ENCODE measurements at places on chromosomes 6 and 20.

GRCh38 chr6:3244003-3244831 lies 14.5 kb upstream of the PSMG4 start:
- DNase-seq, result no peak

- DNase-seq, result no peak
Observed at GRCh38 chr6:3331971-3332370, 73.2 kb downstream of the PSMG4 start.

GRCh38 chr6:139708337-139709199 lies 334.1 kb upstream of the CITED2 start:
- DNase-seq, result no peak

DNA sequence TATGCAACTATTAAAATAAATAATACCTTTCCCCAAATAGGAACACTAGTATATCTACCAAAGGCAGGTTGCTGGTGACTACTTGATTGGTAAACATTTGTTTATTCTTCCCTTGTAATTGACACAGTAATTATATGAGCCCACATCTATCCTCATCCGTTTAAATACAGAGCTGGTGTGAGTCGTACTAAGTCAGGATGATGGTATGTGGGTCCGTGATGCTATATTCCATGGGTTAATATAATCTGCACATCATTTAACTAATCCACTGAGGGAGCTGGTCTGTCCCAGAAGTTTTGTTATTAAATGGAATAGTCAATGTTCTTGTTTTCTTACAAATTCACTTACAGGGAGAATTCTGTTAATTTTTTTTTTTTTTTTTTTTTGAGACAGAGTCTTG lies 164.0 kb upstream of the AGPAT4 start:
- no peak for DNase-seq

DNA sequence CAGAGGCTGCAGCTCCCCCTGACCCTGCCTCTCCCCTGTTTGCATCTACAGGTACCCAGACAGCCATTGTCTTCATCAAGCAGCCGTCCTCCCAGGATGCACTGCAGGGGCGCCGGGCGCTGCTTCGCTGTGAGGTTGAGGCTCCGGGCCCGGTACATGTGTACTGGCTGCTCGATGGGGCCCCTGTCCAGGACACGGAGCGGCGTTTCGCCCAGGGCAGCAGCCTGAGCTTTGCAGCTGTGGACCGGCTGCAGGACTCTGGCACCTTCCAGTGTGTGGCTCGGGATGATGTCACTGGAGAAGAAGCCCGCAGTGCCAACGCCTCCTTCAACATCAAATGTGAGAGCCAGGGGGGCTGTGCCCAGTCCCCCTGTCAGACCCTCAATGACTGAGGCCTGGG lies 42.1 kb upstream of the SRF start:
- DNase-seq, result no peak

GRCh38 chr20:63465380-63466249 lies 6.8 kb downstream of the KCNQ2 start:
- no peak for DNase-seq

- DNase-seq, result no peak
Observed at GRCh38 chr6:37007340-37008043, 2.0 kb downstream of the FGD2 start.

- no peak for DNase-seq
Observed at GRCh38 chr6:79384845-79385244, 150.4 kb upstream of the HMGN3 start.

DNA sequence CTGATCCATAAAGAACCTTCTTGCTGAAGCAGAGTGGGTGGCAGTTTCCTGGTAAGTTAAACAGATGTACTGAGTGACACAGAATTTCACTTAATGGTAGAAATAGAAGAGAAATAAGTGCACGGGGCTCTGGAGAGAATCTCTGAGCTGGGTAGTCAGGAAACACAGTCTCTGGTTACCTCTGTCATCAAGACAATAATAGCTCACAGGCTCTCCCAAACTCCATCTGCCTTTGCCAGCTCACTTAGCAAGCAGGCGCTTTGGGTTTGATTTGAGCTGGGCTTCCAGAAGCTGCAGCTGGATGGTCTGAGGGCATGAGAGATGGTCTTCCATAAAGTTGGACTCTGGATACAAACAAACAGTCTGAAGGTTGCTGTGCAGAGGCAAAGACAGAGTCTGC lies 39.6 kb upstream of the PRSS35 start:
- DNase-seq, result no peak

DNA sequence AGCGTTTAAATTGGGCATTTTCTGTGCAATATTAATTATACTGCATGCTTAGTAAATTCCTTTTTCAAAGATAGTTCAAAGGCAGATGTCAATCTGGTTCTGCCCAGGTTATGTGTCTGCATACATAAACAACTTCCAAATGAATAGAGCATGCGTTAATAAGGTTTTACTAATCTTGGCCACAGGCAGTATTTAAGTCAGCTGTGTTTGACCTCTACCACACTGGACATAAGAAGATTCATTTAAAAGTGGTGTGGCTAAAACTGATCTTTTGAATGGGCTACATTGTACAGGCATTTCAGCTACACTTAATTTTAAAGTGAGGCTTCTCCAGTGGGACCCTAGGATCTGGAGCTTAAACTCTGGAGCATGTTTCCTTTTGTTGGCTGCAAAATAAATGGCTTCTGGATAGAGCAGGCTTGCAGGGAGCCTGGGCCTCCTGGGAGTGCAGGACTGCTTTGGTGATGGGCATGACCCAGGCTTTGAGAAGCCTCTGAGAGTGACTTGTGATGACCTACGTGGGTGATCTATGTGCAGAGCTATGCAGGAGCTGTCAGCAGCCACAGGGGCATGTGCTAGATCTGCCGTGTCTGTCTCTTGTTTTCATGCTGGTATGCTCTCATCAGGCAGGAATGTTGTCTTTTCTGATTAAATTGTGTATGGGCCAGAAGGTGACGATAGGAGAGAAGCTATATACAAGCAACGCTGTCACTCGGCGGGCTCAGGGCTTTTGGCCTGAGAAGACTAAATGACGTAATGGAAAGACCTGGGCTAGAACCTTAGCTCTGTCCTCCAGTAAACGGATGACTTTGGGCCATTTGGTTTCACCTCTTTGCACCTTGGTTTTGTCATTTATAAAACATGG lies 331.2 kb downstream of the QKI start:
- no peak for DNase-seq

GRCh38 chr6:87250019-87250418 lies 72.4 kb upstream of the SMIM8 start:
- DNase-seq, result no peak

DNA sequence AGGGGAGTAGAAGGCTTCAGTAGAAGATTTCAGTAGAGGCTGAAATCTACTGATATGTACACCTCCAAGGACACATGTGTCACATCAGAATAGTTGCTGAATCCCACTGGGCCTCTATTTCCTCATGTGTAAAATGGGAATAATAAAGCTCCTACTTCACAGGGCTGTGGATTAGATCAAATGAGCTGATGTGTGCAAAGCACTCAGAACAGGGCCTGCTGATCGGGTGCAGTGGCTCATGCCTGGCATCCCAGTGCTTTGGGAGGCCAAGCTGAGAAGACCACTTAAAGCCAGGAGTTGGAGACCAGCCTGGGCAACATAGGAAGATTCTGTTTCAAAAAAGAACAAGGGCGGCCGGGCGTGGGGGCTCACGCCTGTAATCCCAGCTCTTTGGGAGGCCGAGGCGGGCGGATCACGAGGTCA lies 8.1 kb upstream of the AP5S1 start:
- DNase-seq, result no peak

DNA sequence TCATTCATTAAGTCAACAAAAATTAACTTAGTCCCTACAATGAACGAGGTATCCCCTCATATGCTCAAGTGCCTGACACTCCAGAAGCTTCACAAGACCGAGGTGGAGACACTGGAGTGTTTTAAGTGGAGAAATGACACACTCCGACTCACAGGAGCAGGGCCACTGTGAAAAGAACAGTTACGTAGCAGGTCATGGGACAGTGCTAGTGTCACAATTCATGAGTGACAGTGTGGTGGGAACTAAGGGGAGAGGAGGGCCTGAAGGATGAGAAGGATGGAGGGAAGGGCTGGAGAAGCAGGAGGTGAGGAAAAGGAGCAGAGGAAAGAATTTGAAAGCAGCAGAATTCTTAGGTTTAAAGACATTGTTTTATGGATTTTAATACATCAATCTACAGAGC lies 1.3 kb upstream of the HLA-A start:
- peak; percentile 54 for DNase-seq

GRCh38 chr6:24720131-24720603 lies 1.2 kb upstream of the C6orf62 start:
- peak; percentile 82 for DNase-seq

DNA sequence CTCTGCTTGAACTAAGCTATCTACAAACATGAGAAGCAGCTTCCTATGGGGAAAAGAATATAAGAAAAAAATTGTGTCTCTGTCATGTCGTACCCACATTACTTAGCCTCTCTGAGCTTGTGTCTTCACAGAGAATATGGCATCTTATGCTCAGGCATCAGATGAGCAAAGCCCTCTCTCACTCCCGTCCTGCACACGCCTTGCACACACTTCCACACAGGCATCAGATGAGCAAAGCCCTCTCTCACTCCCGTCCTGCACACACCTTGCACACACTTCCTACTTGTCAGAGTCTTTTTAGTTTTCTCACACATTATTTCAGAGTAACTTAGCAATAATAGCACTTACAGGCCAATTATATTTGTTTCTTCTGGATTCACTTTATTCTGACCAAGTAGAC lies 79.0 kb upstream of the DUSP22 start:
- DNase-seq, result no peak

GRCh38 chr6:44892579-44892978 lies 435.6 kb upstream of the RUNX2 start:
- DNase-seq, result no peak

GRCh38 chr6:155117256-155117655 lies 122.1 kb downstream of the TIAM2 start:
- DNase-seq, result no peak

DNA sequence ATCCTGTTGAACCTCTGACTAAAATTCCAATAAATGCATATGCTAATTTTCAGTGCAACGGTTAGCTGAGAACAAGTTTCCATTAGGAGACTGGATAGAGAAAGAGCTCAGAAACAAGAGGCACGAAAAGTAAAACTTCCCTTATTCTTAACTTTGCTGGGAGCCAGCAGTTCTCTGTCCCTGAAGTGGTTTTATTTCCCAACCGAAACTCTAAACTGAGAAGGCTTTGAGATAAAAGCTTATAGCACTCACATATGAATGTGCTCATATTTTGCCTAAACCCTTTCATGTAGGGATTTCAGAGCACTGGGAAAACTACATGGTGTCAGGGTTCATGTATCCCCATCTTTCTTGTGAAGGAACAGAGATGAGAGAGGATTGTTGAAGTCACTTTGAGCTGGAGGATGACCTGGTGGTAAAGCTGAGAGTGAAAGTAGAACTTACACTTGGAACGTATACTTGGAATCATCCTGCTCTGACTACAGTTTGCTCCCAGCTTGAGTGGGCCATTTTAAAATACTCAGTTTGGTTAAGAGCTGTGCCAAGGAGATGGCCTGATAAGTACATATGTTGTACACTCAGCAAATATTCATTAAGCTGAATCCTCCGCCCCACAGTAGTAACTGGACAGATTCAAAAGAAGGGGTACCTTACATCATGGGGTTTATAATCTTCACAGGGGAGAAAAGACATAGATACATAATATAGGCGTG lies 324.2 kb upstream of the CNR1 start:
- DNase-seq, result no peak

GRCh38 chr20:62922451-62922921 lies 3.8 kb downstream of the DIDO1 start:
- peak; percentile 68 for DNase-seq

DNA sequence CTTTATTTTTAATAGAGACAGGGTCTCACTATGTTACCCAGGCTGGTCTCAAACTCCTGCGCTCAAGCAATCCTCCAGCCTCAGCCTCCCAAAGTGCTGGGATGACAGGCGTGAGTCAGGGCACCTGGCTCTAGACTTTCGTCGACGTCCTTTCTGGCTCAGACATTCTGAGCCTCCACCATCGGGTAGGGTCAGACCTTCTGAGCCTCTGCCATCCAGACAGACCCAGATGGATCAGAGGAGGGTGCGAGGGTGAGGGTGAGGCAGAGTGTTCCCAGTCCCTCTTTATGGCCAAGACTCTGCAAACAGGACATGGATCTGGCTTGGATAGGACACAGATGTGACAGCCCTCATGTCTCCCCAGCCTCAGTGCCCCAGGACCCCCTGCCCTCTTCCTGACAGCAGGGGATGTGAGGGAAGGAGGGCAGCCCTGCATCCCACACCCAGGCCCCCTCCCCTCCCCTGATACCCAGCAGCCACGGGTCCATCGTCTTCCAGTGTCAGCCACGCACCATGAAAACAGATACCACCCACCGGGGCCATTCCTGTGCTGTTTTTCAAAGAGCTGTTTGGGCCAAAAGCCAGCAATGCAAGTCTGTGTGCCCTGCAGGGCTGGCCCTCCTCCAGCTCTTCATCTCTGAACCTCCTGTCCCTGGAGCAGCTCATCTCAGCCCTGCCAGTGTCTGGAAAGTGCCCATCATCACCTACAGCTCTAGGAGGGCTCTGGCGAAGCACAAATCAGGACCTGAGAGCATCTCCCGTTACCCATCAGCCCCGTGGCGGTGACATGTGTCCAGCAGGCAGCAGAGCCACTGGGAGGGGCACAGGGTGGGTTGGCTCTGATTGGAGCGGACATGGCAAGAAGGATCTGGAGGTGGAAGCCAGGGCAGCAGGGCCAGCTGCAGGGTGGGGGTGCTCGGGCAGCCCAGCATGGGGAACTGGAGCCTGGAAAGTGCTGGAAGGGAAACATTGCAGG lies 208.4 kb downstream of the PREX1 start:
- no peak for DNase-seq

DNA sequence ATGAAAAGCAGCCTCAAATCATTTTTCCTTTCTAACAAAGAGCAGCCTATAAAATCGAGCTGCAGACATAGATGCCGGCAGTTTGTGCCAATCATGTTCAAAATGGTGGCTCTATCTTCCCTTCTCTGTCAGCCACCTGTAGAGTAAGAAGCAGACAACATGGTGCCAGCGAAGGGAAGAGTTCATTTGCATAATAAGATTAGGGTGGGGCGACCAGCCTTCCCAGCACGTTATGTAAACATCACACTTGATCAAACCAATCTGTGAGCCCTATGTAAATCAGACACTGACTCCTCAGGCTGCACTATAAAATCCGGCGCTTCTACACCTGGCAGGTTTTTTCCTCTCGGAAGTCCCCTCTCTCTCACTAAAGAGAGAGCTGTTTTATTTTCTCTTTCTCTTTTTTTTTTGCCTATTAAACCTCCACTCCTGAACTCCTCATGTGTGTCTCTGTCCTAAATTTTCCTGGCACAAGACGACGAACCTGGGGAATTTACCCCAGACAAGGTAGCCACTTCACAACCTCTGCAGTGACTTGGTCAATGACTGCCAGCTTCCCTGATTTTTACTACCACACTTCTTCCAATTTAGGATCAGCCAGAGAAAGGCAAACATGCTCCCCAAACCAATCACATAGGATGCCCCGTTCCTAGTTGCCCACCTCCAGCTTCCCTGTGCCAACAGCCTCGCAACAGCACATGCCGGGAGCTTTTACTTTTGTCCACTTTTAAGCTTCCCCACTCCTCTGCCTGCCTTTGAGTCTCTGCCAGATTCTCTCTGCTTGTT lies 12.9 kb downstream of the TPMT start:
- DNase-seq, result no peak

DNA sequence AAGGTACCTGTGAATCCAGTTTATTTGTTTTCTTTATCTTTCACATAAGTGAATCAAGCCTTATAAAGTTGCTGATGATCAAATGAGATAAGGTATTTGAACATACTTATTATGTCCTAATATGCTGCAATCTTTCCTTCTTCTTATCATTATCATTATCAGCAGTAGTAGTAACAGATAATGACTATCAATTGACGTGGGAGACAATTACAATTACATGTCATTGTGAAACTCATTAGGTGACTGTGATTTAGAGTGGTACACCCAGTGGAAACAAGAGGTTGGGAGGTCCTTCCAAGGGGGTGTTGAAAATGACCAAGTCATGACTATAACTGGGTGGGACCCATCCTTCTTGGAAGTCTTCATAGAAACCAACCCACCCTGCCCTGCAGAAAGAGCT lies 2.8 kb downstream of the CLIC5 start:
- no peak for DNase-seq

Data from CD8-positive, alpha-beta memory T cell (primary cell).